Hematopoietic multipotent progenitor cell treated with erythropoietin and hydrocortisone succinate and interleukin-3 and kit ligand, for 15 days (in vitro differentiated cells): ENCODE measurements at places on chromosomes 13 and 19.

DNA sequence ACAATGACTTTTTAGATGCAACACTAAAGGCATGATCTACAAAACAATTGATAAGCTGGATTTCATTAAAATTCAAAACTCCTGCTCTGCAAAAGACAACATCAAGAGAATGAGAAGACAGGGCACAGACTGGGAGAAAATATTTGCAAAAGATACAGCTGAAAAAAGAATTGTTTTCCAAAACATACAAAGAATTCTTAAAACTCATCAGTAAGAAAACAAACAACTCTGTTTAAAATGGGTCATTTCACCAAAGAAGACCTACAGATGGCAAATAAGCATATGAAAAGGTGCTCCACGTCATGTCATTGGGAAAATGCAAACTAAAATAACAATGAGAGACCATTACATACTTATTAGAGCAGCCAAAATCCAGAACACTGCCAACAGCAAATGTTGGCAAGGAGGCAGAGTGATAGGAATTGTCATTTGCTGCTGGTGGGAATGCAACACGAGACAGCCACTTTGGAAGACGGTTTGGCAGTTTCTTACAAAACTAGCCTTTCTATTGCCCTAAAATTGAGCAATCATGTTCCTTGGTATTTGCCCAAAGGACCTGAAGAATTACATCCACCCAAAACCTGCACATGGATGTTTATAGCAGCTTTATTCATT is 39.2 kb downstream of the FLT1 start:
- no peak for DNase-seq

- no peak for DNase-seq
These were observed 3.5 kb downstream of the CEACAM6 start for GRCh38 chr19:41758846-41759245.

- no peak for DNase-seq
These were observed 12.5 kb upstream of the GDF15 start for GRCh38 chr19:18373407-18373891.

- DNase-seq = no peak
These were observed 18.2 kb downstream of the ZNF507 start for GRCh38 chr19:32363632-32364031.

GRCh38 chr13:47136504-47136941 is 239.7 kb upstream of the HTR2A start:
- no peak for DNase-seq

- DNase-seq = no peak
These were observed 315.9 kb downstream of the ATP8A2 start for GRCh38 chr13:25687471-25688225.

DNA sequence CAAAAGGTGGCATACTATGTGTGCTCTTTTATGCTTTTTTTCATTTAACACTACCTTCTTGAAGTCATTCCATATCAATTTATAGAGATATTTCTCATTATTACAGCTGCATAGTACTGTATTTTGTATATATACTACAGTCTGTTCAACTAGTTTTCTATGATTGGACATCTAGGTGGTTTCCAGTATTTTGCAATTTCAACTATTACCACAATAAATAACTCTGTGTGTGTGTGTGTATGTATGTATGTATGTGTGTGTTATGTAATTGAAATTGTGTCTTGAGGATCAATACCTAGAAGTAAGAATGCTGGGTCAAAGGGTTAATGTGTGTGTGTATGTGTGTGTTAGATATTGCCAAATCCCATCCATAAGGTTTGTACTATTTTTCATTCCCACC is 7.0 kb downstream of the LPAR6 start:
- DNase-seq = no peak

- no peak for DNase-seq
These were observed 2.1 kb downstream of the ACTN4 start for GRCh38 chr19:38649305-38650171.

DNA sequence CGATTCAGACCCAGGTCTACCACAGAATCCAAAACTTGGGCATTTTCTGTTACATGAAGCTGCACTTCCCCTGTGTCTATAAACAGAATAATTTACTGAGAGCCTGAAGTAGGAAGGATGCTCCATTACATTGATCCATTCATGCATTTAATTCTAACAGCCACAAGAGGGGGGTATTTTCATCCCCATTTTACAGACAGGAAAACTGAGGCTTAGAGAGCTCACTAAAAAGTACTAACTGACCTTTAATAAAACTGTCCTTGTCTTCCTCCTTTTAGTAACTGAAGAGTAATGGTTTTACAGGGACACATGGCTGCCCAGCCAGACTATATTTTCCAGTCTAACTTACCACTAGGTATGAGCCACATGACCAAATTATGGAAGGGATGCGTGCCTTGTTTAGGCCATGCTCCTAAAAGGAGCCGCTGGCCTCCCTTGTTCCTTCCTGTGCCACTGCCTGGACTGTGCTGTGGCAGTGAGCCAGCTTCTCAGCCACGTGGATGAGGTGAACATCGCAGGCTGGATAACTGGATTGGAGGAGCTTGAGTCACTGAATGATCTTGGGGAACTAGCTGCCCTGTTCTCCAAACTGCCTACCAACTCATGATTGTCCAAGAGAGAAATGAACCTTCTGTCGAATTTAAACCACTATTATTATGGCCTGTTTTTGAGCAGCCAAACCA is 108.3 kb downstream of the DOCK9 start:
- DNase-seq = peak; percentile 11

DNA sequence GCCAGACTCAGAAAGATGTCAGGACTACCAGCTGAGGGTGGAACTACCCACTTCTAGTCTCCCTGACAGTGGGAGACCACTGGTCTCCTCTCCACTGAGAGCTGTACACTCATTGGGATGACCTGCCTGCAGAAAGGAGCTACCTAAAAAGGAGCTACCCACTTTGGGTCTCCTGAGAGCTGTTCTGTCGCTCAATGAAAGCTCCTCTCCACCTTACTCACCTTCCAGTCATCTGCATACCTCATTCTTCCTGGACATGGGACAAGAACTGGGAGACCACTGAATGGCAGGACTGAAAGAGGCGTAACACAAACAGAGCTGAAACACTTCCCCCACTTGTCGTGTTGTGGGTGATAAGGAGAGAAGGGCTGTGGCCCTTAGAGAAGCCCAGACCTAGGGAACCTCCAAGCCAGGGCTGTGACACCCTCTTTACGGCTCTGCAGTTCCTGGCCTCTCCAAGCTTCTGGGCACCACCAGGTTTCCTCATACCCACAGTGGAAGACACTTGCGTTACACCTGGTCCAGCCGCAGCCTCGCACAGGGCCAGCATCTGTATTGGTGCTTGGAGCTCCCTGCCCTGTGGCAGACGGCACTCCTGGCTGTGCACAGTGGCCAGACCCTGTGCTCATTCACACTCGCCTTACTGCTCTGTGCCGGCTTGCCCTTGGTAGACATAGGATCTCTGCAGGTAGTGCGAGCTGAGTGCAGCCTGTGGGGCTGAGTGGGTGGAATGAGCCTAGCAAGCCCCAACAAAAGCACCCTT is 54.9 kb upstream of the SLITRK6 start:
- no peak for DNase-seq
